ENCODE measurements at places on chromosomes 13 and 19. TPM values are rescaled to one million over a fixed set of nuclear protein-coding genes. Genes with fewer than 3 reads are reported as not detected.
A peak's percentile ranks its signal among the peaks of the same experiment; 100 is the strongest.

DNA sequence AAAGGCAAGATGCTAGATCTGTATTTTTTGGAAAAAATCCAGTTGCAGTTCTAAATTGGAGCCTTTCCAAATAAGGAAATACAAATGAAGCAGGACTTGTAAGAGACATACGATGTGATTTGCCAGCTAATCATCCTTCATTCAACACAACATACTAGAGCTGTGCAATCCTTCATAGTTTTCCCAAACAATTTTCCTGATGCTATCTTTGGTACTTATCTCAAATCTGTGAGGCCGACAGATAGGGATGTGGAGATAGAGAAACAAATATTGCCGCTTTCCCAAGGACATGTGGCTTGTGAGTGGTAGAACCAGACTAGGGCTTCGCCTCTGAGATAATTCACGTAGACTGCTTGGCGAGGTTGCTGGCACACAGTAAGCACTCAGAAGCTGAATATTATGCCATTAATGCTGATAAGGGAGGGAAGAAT, 176.6 kb downstream of the LMO7 start:
- ATAC-seq = no peak

DNA sequence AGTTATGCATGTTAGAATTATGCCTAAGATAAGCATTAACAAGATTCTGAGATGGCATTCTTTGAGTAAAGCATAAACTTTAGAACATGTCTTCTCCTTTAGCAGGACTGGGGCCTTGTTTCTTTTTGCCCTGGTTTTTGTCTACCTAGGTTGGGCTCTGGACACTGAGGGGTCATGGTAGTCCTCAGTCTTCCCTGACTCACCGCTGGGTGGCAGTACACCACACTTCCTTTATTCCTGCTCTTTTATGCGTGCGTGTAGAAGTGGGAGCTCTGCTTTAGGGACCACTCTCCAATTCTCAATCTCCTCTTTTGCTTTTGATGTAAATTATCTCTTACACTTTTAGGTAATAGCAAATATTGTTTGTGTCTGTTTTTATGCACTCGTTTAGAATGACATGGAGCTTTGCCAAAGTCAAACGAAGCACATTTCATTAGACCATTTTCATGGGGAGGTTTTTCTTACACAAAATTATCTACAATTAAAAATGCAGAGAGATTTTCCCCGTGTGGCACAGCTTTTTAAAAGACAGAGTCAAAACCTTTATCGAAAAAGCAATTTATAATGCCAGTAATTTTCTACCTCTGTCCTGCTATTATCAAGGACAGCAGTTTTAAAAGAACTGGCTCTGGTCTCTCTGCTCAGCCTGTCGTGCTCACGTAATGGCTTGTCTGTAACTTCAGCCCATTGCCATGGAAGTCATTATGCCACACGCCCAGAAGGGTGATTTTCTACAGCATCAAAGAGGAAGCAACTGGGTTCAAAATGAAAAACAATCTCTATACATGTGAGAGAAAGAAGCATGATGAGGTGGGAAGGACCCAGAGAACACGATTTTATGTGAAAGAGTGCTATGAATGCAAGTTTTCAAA, 413.9 kb downstream of the COG6 start:
- peak; percentile 92 for ATAC-seq

- ATAC-seq = no peak
Measured at GRCh38 chr19:44789943-44790483, 12.3 kb downstream of the CBLC start.

- ATAC-seq = no peak
Measured at GRCh38 chr19:35442091-35442490, 6.0 kb upstream of the FFAR2 start.

DNA sequence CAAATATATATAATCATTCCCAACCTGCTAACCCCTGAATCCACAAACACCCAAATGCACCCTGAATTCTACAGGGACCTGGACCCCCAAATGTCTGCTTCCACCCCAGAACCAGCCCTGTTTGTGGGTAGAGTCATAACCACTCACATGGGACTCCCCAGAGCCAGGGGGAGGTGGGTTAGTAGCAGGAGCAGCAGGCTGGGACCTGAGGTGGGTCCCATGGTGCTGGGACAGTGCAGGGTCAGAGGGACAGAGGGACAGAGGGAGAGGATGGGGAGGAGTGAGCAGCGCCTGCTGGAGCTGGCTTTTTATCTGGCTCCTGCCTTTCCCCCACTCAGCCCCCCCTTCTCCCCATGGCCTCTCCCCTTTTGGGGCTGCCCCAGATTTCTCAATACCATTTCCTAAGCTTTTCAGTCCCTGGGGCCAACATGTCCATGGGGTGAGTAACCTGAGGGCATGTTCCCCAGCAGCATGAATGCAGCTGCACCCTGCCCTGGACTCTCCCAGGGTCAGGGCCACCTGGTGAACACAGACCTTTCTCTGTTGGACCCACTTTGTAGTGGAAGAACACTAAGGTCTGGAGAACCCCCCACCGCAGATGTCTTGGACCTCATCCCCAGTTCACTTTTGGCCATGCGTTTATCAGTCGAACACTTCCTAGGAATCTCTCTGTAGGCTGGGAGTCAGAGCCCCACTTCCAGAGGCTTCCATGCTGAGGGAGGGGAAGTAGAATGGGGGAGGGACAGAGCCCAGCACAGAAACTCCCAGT, at the start of gene C3:
TSS of gene C3 (minus strand) at position 282 of the 769 bp plus-strand sequence. CDS start at position 221, 61 bp downstream.
- peak; percentile 58 for ATAC-seq

GRCh38 chr19:46373491-46374359, 26.8 kb downstream of the PPP5C start:
- ATAC-seq = peak; percentile 85

GRCh38 chr13:42298392-42298791, 26.4 kb downstream of the AKAP11 start:
- no peak for ATAC-seq

DNA sequence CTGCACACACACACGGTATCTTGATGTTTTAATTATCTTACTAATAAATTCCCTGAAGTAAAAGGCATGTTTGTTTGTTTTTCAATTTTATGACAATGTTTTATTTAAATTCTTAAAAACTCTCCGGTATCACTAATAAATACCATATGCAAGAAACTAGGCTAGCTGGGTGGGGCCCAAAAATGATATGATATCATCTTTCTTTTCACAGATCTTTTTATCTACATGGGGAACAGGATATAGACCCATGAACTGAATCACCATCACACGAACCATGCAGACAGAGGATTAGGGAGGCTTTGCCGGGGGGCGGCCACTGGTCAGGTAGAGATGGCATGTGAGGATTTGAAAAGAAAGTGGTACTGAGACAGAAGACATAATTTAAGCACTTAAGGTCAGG, 266.4 kb downstream of the ENOX1 start:
- no peak for ATAC-seq

- ATAC-seq = peak; percentile 85
Measured at GRCh38 chr19:6767357-6768235, at the start of gene SH2D3A. Gene SH2D3A, minus strand, starts transcription at chr19:6767435. Its CDS starts 3,687 bp downstream, at chr19:6763748.

GRCh38 chr19:4232614-4233281, 3.4 kb downstream of the EBI3 start:
- peak; percentile 45 for ATAC-seq

- ATAC-seq = no peak
Measured at GRCh38 chr13:31964168-31964567, 67.4 kb upstream of the FRY start.

DNA sequence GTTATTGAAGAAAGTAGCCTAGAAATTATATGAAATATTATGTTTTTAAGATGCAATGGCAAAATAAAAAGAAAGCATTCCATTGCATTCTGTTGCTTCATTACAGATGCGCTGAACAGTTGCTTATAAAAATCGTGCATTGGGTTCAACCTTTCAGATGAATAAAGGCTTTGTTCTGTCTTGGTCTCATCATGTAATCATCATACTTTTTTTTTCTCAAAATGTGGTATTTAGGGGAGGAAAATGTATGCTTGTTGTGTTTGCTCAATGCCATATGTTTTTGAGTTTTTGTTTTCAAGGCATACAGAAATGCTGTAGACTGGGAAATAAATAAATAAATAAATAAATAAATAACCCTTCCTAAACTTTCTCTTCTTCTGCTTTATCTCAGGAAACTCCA, 1.1 kb upstream of the MBNL2 start:
- no peak for ATAC-seq

- ATAC-seq = no peak
Measured at GRCh38 chr13:65149687-65150086, 2080.4 kb downstream of the PCDH9 start.

- ATAC-seq = no peak
Measured at GRCh38 chr13:102729560-102730270, 34.9 kb upstream of the METTL21C start.

DNA sequence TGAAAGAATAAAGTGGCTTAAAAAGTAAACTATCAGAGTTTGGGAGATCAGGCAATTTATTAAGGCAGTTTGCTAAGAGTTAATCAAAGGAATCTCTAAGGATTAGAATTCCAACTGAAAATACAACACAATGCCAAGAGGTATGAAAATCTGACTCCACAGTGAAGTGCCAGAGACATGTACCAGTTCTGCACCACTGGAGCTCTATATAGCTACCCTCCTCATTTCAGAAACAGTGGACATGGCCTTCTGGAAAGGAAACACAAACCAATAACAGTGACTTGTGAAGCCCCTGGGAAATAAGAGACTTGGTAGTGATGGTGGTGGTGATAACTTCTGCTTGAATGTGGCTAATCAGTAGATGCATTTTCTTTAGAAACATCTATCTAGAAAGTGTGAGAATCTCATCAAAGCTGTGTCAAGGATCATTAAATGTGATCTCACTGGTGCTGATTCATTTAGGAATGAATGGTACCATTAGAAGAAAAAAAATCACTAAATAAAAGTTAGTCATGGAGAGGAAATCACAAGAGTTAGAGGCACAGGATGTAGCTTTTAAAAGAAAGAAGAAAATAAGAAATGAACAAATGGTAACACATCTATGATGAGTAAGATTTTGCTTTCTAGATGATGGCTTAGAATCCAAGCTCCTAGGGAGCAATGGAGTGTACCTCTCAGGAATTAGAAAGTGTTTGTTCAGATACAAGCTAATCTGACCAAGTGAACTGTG, 20.1 kb upstream of the N4BP2L1 start:
- ATAC-seq = no peak

GRCh38 chr13:97911311-97912138, 42.0 kb upstream of the IPO5 start:
- ATAC-seq = no peak

DNA sequence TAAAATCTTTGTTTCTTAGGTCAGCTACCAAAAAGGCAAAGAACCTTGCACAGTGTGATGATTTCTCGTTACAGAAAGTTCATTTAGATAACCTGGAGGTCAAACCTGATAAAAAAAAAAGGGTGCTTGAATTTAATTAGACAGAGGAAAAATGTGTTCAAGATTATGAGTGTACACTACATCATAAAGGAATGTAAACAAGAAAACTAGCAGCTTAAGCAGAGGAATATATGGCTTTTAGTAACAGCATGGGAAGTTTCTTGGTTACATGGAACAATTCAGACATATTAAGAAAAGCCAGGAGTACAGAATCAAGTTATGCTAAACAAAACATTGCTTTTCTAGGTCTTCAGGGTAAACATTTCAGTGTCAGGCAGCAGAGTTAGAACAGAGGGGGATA, 32.9 kb downstream of the ING1 start:
- no peak for ATAC-seq

- no peak for ATAC-seq
Measured at GRCh38 chr19:2731181-2731995, 8.4 kb downstream of the SLC39A3 start.

GRCh38 chr19:30362156-30362754, 9.9 kb upstream of the ZNF536 start:
- ATAC-seq = no peak

GRCh38 chr13:79901336-79901735, 420.4 kb downstream of the NDFIP2 start:
- ATAC-seq = no peak

GRCh38 chr19:10005632-10006334, 4.5 kb downstream of the COL5A3 start:
- no peak for ATAC-seq

Gene FXYD7
- total RNA-seq = 18.2 TPM

Gene CEACAM20
- total RNA-seq = not detected

Gene ZNF470
- 1.4 TPM for total RNA-seq

Gene CEBPA
- total RNA-seq = 3.3 TPM

Gene PVR
- total RNA-seq = 55.0 TPM

Gene IZUMO1
- total RNA-seq = 0.63 TPM

Gene TBXA2R
- 0.36 TPM for total RNA-seq

Gene CDX2
- total RNA-seq = 0.05 TPM

Gene IGFL4
- 0.25 TPM for total RNA-seq

Gene RNF113B
- total RNA-seq = 0.14 TPM

Gene S1PR4
- total RNA-seq = 0.13 TPM

Gene CGB7
- 0.31 TPM for total RNA-seq
